Lung (tissue), 17 donors: ENCODE measurements at places on chromosomes 13 and 19.

- no peak for DNase-seq
- H3K36me3 ChIP-seq: no peaks in the 10 kb centered on the region
- no peaks in the 10 kb centered on the region for H3K4me1 ChIP-seq
- H3K4me3 ChIP-seq: no peak overlapping the region
- no peak overlapping the region for H3K27ac ChIP-seq
Measured at GRCh38 chr13:91200486-91200885, 147.0 kb upstream of the MIR17HG start.

GRCh38 chr13:25371158-25371874, 458 bp upstream of the ATP8A2 start:
- no peaks in the 10 kb centered on the region for H3K36me3 ChIP-seq
- no peak for DNase-seq
- no peak overlapping the region for H3K27ac ChIP-seq
- no peak overlapping the region for H3K4me3 ChIP-seq

- no peak overlapping the region for H3K27ac ChIP-seq
- no peak for DNase-seq
- peaks cover 4% of the 10 kb centered on the region for H3K36me3 ChIP-seq
- peaks cover 5% of the 10 kb centered on the region for H3K4me1 ChIP-seq
- H3K4me3 ChIP-seq: no peak overlapping the region
- no peaks in the 10 kb centered on the region for H3K27me3 ChIP-seq
Measured at GRCh38 chr13:113053801-113054604, 51.6 kb upstream of the F7 start.

GRCh38 chr13:44040818-44041100, 161.1 kb downstream of the LACC1 start:
- H3K4me1 ChIP-seq: no peaks in the 10 kb centered on the region
- no peaks in the 10 kb centered on the region for H3K36me3 ChIP-seq
- no peak for DNase-seq
- H3K4me3 ChIP-seq: no peak overlapping the region
- no peaks in the 10 kb centered on the region for H3K27me3 ChIP-seq
- H3K27ac ChIP-seq: no peak overlapping the region

- H3K4me1 ChIP-seq: no peaks in the 10 kb centered on the region
- H3K36me3 ChIP-seq: no peaks in the 10 kb centered on the region
- DNase-seq: peak; percentile 11
- H3K4me3 ChIP-seq: no peak overlapping the region
- H3K27ac ChIP-seq: no peak overlapping the region
Measured at GRCh38 chr13:113668491-113668971, 1.5 kb downstream of the GRK1 start.

DNA sequence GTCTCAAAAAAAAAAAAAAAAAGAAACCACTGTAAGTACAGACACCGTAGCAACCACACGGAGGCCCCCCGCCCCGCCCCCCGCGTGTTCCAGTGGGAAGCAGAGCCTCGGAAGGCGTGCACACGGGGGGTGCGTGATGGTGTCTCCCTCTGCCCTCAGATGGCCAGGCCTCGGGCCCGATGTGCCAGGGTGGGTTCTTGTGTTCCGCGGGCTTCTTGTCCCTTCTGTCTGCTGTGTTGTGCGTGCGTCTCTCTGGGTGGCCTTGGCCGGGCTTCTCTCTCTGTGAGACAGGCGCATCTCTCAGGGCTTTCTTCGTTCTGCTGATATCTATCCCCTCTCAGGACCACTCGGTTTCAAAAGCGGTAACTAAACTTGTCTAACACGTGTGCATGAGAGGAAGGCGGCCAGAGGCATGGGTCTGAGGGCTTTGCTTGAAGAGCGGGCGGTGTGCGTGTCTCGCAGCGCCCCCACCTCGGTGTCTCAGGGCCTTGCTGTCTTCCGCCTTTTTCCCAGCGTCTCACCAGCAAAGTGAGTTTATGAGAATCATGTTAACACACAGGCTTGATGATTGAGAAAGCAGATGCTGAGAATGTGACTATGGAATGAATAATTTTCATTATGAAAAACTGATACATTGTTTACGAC, 12.6 kb downstream of the ATP11A start:
- H3K4me3 ChIP-seq: no peak overlapping the region
- no peaks in the 10 kb centered on the region for H3K27me3 ChIP-seq
- DNase-seq: no peak
- peaks cover 6% of the 10 kb centered on the region for H3K4me1 ChIP-seq

DNA sequence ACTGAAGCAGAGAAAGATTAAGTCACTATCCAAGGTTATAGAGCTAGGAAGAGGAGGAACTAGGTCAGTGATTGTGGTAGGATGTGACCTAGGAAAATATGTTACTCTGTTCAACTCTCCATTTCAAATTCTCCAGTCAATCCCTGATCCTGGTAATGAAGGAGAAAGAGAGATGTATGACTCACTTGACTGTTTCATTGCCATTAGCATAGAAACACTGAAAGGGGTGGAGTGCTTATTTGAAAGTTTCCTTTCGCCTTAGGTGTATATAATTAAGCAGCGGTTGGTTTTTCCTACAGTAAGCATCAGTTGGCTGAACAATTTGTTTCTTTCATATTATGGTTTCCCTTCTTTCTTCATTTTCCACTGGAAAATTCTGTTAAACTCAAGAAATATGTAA, 198.1 kb upstream of the CSNK1A1L start:
- H3K36me3 ChIP-seq: no peaks in the 10 kb centered on the region
- no peak overlapping the region for H3K27ac ChIP-seq
- no peaks in the 10 kb centered on the region for H3K27me3 ChIP-seq
- no peak overlapping the region for H3K4me3 ChIP-seq

DNA sequence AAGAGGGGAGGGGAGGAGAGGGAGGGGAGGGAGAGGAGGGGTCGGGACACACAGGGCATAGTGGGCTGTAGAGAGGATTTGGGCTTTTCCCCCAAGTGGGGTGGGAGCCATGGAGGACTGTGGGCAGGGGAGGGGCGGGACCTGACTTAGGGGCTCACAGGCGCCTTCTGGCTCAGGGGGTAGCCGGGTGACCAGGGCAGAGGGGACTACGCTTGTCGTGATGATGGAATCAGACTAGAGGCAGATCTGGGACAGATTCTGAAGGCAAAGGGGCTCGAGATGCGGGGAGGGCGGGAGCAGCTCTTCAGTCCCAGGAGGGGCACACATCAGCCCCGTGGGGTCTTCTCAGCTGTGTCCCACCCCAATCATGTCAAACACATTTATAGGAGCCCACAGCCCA, 13.5 kb downstream of the NDUFA11 start:
- no peaks in the 10 kb centered on the region for H3K27me3 ChIP-seq
- no peak overlapping the region for H3K4me3 ChIP-seq
- no peak overlapping the region for H3K27ac ChIP-seq
- H3K4me1 ChIP-seq: peaks cover 9% of the 10 kb centered on the region

- H3K4me3 ChIP-seq: peak within 1 kb of the TSS; percentile 35
- no peaks in the 10 kb centered on the region for H3K27me3 ChIP-seq
- no peaks in the 10 kb centered on the region for H3K4me1 ChIP-seq
- H3K36me3 ChIP-seq: no peaks in the 10 kb centered on the region
Measured at GRCh38 chr13:26051657-26052311, at the start of gene SHISA2. TSS of gene SHISA2 (minus strand) at chr13:26052016. CDS start at chr13:26050975, 1,041 bp downstream.

GRCh38 chr19:12786952-12787351, 4.3 kb upstream of the JUNB start:
- H3K27ac ChIP-seq: peak overlapping the region; percentile 87
- no peak for DNase-seq
- H3K27me3 ChIP-seq: no peaks in the 10 kb centered on the region
- no peaks in the 10 kb centered on the region for H3K36me3 ChIP-seq
- no peak overlapping the region for H3K4me3 ChIP-seq

- DNase-seq: no peak
- H3K4me3 ChIP-seq: no peak overlapping the region
- H3K27me3 ChIP-seq: no peaks in the 10 kb centered on the region
- no peaks in the 10 kb centered on the region for H3K36me3 ChIP-seq
- H3K4me1 ChIP-seq: no peaks in the 10 kb centered on the region
- H3K27ac ChIP-seq: no peak overlapping the region
Measured at GRCh38 chr13:93977986-93978385, 501.5 kb downstream of the DCT start.

DNA sequence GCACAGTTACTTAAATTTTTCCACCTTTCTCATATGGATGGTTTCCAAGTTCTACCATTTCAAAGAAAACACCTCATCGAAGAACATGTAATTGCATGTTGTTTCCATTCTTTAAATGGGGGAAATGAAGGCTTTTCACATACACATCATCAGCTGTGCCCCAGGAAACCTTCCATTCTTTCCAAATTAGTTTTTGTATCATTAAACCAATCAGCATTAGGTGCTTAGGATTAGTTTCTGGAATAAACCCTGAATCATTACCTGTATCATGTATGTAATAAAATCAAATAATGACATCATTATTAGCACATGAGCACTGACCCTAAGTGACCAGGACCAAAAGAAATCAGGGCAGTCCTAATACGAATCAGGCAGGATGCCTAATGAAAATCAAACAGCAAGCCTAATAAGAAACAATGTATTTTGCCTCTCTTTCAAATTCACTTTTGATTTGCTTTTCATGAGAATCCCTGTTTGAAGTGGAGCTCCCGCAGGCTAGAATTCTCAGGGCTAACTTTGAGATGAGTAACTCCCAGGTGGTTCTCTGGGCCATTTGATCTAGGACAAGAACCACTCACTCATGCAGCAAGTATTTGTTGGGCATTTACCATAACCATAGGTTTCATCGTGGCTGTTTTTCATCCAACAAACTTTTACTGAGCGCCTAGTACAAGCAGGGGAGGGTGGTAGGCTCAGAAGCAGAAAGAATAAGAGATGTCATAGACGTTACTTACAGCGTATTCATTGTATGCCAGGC, 89.2 kb downstream of the MZT1 start:
- DNase-seq: peak; percentile 22
- peaks cover 14% of the 10 kb centered on the region for H3K4me1 ChIP-seq
- H3K27me3 ChIP-seq: no peaks in the 10 kb centered on the region
- no peak overlapping the region for H3K4me3 ChIP-seq
- H3K36me3 ChIP-seq: no peaks in the 10 kb centered on the region

- no peak overlapping the region for H3K27ac ChIP-seq
- H3K4me1 ChIP-seq: peaks cover 5% of the 10 kb centered on the region
- no peak for DNase-seq
- H3K36me3 ChIP-seq: no peaks in the 10 kb centered on the region
- no peaks in the 10 kb centered on the region for H3K27me3 ChIP-seq
- no peak overlapping the region for H3K4me3 ChIP-seq
Measured at GRCh38 chr13:40539576-40540327, 126.7 kb downstream of the FOXO1 start.

DNA sequence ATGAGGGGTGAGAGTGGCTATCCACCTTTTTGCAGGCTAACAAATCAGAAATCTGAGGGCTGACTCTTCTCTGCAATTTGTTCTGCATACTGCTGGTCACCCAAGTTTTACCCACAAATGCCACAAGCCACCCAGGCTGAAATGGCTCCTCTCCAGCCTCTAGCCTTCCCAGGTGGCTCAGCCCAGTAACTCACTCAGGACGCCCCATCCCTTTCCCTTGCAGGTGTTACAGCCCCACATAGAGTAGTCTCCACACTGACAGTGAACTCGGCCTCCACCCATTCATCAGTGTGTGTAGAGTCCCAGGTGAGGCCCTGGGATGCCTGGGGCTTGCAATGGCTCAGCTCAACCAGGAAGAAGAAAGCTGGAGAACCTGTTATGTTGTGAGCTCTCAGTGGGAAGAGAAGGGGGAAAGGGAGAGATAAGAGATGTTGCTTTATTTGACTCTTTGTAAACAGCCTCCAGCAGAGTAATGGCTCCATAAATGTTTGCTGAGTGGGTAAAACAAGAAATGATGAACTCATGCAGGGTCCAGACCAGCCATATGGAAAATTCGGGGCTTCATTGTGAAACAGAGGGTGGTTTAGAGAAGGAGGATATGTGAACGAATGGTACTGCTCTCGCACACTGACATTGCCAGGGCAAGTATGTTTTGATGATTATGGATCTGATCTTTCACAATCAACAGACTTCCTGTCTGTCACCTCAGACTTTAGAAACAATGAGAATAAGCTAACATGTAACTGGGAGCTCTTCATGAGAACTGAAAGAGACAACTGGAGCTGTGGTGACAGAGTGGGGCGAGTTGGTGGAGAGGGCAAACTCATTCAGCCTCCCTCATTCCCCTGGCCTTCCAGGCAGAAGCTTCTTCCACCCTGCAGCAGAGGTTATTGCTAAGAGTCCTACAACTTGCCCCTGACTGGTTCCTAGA, 74.2 kb upstream of the RFC3 start:
- H3K4me3 ChIP-seq: no peak overlapping the region
- H3K4me1 ChIP-seq: peaks cover 7% of the 10 kb centered on the region
- DNase-seq: peak; percentile 20
- H3K36me3 ChIP-seq: no peaks in the 10 kb centered on the region
- no peaks in the 10 kb centered on the region for H3K27me3 ChIP-seq
- H3K27ac ChIP-seq: no peak overlapping the region

DNA sequence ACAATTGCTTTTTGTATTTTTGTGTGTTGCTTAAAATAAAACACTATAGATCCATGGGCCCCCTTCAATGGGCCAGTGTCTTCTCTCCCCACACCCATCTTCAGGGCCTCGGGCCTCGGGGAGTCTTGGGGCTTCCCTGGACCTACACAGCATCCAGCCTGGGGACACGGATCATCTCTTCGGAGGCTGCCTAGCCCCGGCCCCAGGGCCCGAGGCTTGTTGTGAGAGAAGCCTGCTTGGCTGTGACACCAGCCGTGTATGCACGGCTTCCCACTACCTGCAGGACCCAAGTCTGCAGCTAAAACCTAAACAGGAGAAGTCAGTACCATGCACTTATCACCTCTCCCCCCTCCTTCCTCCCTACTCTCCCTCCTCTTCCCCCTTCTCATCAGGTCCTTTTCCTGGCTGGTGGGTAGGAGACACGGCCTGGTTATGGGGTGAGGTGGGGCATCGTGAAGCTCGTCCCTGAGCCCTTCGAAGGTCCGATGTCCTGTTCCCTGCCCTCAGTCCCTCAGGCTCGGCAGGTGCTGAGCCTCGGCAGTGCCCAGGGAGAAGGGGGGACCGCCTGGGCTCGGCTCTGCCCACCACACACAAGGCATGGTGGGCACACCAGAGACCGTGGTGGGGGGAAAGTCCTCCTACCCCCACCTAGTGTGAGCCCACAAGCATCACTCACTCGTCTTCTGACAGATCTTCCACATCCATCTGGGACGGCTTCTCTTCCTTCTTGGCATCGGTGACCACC, 9.5 kb downstream of the C13orf46 start:
- H3K4me3 ChIP-seq: no peak overlapping the region
- no peak overlapping the region for H3K27ac ChIP-seq
- H3K4me1 ChIP-seq: no peaks in the 10 kb centered on the region
- peaks cover 4% of the 10 kb centered on the region for H3K36me3 ChIP-seq
- no peaks in the 10 kb centered on the region for H3K27me3 ChIP-seq

- no peak for DNase-seq
- H3K4me3 ChIP-seq: no peak overlapping the region
- no peak overlapping the region for H3K27ac ChIP-seq
- no peaks in the 10 kb centered on the region for H3K27me3 ChIP-seq
Measured at GRCh38 chr19:6891761-6892385, 4.5 kb downstream of the ADGRE1 start.

- H3K4me3 ChIP-seq: no peak overlapping the region
- H3K27ac ChIP-seq: no peak overlapping the region
- no peaks in the 10 kb centered on the region for H3K27me3 ChIP-seq
- peaks cover 18% of the 10 kb centered on the region for H3K4me1 ChIP-seq
- DNase-seq: no peak
Measured at GRCh38 chr13:26320766-26321165, 66.8 kb downstream of the CDK8 start.

DNA sequence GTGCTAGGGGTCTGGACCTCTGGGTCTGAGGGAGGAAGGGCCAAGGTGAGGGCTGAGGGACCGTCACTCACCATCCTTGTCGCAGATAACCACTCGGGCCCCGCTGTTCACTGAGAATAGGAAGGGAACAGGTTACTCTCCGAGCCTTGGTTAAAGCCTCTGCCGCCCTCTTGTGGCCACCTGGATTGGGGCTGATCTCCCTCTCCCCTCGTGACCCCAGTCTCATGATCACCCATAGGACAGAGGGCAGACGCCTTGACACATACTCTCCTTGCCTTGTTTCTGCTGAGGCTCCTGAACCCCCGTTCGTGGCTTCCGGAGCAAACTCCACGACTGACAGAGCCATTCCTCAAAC, 580 bp downstream of the HSD17B14 start:
- no peaks in the 10 kb centered on the region for H3K4me1 ChIP-seq
- H3K36me3 ChIP-seq: no peaks in the 10 kb centered on the region
- peak overlapping the region; percentile 46 for H3K4me3 ChIP-seq
- H3K27ac ChIP-seq: peak overlapping the region; percentile 45
